Activated naive CD4-positive, alpha-beta T cell treated with anti-CD3 and anti-CD28 coated beads for 36 hours (primary cell): ENCODE measurements at places on chromosomes 6 and 20. TPM values are rescaled to one million over a fixed set of nuclear protein-coding genes. Genes with fewer than 3 reads are reported as not detected.

- DNase-seq = no peak
Measured at GRCh38 chr6:120869397-120869796, 464.9 kb downstream of the TBC1D32 start.

ALDH8A1 gene
- total RNA-seq = 0.24 TPM

DNA sequence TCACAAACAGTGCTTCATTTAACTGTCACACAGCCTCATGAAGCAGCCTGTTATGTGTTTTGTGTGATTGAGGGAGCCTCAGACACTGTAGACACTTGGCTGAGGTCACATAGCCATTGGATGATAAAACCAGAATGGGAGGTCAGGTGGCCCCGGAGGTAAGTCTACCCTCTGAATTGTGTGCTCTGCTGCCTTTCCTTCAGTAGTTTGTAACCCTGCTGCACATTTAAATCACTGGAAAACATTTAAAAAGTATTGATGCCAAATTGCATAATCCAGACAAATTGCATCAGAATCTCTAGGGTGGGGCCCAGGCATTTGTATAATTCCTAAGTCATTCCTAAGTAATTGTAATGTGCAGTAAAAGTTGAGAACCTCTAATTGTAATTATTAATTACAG is 85.2 kb upstream of the ECI2 start:
- no peak for DNase-seq

GRCh38 chr20:2907519-2907918 is 34.2 kb downstream of the PTPRA start:
- no peak for DNase-seq
